Neuronal stem cell (in vitro differentiated cells): ENCODE measurements at places on chromosomes 12 and 14.

DNA sequence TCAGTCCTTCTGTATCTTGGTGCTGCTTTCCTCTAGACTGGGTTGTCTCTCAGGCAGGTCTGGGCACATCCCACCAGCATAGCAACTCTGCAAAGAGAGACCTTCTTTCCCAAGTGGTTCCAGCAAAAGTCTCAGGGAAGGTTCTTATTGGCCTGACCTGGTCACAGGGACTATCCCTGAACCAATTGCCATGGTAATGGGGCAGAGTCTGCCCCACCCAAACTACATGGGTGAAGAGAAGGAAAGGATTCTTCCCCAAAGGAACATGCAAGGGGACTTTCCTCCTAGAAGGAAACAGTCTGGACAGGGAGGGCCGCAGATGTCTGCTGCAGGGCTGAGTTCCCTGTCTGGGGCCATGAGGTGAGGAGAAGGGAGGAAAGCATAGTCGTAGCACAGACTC, 122.2 kb upstream of the NCOR2 start:
- peaks cover 12% of the 10 kb centered on the region for H3K4me1 ChIP-seq
- H3K36me3 ChIP-seq, result no peaks in the 10 kb centered on the region
- no peak for DNase-seq
- H3K27me3 ChIP-seq, result no peaks in the 10 kb centered on the region
- H3K4me3 ChIP-seq, result no peak overlapping the region

DNA sequence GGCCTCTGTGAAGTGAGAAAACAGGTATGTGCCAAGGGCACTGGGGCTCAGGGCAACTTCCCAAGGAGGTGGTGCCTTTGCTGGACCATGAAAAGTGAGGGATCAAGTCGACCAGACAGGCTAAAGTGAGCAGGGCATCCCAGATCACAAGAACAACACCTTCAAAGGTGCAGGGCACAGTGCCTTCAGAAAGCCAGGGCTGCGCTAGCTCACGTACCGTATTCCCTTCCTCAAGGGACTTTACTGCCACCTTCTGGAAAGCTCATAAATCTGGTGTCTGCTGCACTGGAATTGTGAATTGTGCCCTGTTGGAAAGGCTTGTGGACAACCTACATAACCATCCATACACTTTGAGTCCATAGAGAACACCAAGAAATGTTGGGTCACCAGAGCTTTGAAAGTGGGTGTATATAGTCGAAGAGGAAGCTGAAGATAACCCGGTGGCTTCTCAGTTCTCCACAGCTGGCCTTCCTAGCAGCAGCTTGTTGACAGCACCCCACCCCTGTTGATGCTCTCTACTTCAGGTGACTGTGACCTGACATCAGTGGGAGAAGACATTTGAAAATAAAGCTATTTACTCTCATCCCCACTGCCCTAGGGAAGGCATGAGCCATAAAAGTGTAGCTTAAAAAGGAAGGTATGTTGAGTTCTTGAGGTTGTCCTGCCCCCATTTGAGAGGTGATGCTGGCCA, 24.5 kb downstream of the FIGNL2 start:
- no peak overlapping the region for H3K27ac ChIP-seq
- DNase-seq, result no peak
- no peaks in the 10 kb centered on the region for H3K27me3 ChIP-seq
- H3K4me3 ChIP-seq, result no peak overlapping the region

DNA sequence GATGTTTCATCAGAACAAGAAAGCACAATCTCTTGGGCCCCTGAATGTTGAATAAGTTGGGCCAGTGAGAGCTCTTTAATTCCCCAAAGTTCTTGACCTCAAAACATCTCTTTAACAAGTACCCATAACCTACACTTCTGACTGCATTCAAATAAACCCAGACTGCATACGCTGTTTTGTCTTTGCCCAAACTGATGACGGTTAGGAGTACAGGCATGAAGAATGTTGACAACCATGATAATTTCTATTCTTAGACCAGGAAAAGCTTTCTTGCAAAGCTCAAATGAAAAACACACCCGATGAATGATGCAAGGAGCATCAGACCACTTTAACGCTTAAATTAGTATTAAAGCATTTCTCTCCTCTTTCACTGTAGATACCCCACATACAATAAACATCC, 11.7 kb upstream of the RAB3IP start:
- no peak overlapping the region for H3K4me3 ChIP-seq
- no peaks in the 10 kb centered on the region for H3K27me3 ChIP-seq
- H3K36me3 ChIP-seq, result no peaks in the 10 kb centered on the region
- H3K27ac ChIP-seq, result no peak overlapping the region
- DNase-seq, result no peak

DNA sequence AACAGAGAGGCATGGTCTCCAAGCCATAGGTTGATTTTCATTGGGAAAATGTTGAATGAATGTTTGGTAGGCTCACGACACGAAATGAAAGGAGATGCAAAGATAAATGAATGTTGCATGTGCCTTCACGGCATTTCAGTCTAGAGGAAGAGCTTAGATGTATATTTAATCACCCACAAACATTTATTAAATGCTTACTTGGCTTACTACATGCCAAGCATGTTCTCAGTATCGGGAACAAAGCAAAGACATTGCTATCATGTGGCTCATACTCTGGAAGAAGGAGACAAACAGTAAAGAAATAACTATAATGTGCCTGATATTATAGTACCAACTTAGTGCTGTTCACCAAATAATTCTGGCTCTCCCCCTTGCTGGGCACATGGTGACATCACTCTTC, 133.5 kb downstream of the LLPH start:
- no peaks in the 10 kb centered on the region for H3K27me3 ChIP-seq
- no peaks in the 10 kb centered on the region for H3K36me3 ChIP-seq
- H3K27ac ChIP-seq, result no peak overlapping the region
- no peak for DNase-seq
- H3K4me1 ChIP-seq, result no peaks in the 10 kb centered on the region

DNA sequence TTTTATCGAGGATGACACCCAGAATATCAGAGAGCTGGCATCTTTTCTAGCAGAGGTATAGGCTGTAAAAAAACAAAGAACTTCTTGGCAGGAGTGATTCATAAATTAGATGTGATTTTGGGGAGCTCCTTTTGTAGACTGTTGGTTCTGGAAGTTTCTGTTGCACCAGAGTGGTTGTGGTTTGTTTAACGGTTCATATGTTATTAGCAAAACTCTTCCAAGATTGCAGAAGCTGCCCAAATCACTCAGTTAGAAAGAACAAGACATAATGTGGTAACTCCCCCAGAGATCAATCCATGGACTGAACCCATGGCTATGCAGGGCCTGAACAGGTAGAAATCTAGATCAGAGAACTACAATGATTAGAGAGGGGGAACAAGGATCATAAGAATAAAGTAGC, 6.7 kb upstream of the RNASE10 start:
- H3K4me3 ChIP-seq, result no peak overlapping the region
- H3K36me3 ChIP-seq, result no peaks in the 10 kb centered on the region
- no peak for DNase-seq
- no peaks in the 10 kb centered on the region for H3K4me1 ChIP-seq
- no peak overlapping the region for H3K27ac ChIP-seq

GRCh38 chr12:11981121-11981733, 89.5 kb upstream of the BCL2L14 start:
- no peaks in the 10 kb centered on the region for H3K36me3 ChIP-seq
- DNase-seq, result no peak
- H3K4me1 ChIP-seq, result no peaks in the 10 kb centered on the region
- H3K27me3 ChIP-seq, result no peaks in the 10 kb centered on the region

- H3K4me3 ChIP-seq, result no peak overlapping the region
- no peaks in the 10 kb centered on the region for H3K4me1 ChIP-seq
- no peak for DNase-seq
Measured at GRCh38 chr12:115325858-115326257, 641.9 kb upstream of the TBX3 start.

GRCh38 chr14:34424488-34424887, 37.6 kb downstream of the SPTSSA start:
- H3K4me1 ChIP-seq, result no peaks in the 10 kb centered on the region
- no peak for DNase-seq
- no peak overlapping the region for H3K4me3 ChIP-seq
- H3K27ac ChIP-seq, result no peak overlapping the region

- no peaks in the 10 kb centered on the region for H3K36me3 ChIP-seq
Measured at GRCh38 chr14:42299692-42300091, 693.0 kb downstream of the LRFN5 start.

DNA sequence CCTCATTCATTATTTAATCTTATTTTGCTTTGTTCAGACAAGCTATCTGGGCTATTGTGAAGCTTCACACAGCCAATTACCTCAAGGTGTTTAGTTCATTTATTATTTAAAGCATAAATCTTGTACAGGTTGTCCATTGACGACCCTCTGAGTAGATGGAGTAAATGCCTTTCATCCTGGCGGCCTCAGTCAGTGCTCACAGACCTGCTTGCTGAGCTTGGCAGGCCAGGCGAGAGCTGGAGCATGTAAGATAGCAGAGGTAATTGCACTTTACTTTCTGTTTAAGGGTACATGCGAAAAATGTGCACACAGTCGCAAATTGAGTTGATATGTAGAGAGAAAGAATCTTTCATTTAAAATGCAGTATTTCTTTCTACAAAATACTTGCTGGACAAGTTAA, 224.4 kb downstream of the NPAS3 start:
- H3K27me3 ChIP-seq, result no peaks in the 10 kb centered on the region
- no peak for DNase-seq
- no peak overlapping the region for H3K27ac ChIP-seq
- H3K4me3 ChIP-seq, result no peak overlapping the region

DNA sequence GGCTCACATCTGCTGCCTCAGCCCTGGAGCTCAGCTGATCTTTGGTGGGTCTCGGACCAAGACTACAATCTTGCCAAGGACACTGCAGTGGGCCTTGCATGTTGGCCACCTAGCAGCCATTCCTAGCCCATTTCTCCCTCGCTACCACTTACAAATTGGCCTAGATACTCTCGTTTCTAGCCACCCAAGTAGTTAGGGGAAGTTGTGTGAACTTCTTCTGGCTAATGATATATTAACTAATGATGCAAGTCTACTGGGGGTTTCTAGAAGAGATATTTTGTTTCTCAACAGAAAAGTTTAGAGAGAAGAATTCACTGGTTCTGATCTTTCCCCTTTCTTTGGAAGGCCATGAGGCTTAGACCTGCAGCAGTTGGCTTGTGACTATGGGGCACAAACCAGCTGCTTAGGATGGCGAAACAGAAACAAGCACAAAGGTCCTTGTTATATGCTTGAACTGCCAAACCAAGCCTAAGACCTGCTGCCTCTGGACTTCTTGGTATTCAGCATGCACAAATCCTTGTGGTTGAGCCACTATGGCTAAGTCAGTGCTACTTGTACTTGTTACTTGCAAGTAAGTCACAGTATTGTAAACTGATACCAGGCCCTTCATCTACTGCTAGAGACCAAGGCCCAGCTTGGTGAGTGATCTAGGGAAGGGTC, 30.5 kb upstream of the GPATCH2L start:
- peaks cover 3% of the 10 kb centered on the region for H3K4me1 ChIP-seq
- no peaks in the 10 kb centered on the region for H3K36me3 ChIP-seq
- H3K4me3 ChIP-seq, result no peak overlapping the region

GRCh38 chr14:50631408-50631821, 36.7 kb downstream of the SAV1 start:
- H3K4me3 ChIP-seq, result no peak overlapping the region
- no peaks in the 10 kb centered on the region for H3K4me1 ChIP-seq
- no peaks in the 10 kb centered on the region for H3K27me3 ChIP-seq

DNA sequence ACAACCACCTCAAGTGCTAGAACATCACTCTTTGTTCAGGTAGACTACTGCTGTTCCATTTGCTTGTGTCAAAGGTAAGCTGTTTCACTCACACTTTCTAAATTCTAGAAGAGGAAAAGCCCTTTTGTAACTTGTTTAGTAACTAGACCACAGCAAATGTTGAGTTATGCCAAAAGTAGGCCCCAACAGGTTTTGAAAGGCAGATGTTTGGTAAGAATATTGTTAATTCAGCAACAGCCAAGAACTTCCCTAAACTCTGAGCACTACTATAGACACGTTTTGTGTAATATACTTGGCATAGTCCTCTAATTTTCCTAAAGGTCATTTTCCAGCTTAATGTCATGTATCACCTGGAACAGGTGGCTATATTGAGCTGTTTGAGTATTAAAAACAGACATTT, 79.0 kb downstream of the DCAF5 start:
- no peaks in the 10 kb centered on the region for H3K27me3 ChIP-seq
- no peak overlapping the region for H3K27ac ChIP-seq
- H3K4me3 ChIP-seq, result no peak overlapping the region
- H3K4me1 ChIP-seq, result peaks cover 2% of the 10 kb centered on the region

- no peak overlapping the region for H3K27ac ChIP-seq
- no peaks in the 10 kb centered on the region for H3K27me3 ChIP-seq
- H3K4me1 ChIP-seq, result peaks cover 12% of the 10 kb centered on the region
- no peak overlapping the region for H3K4me3 ChIP-seq
- no peaks in the 10 kb centered on the region for H3K36me3 ChIP-seq
Measured at GRCh38 chr12:13211859-13212664, 15.5 kb downstream of the EMP1 start.

DNA sequence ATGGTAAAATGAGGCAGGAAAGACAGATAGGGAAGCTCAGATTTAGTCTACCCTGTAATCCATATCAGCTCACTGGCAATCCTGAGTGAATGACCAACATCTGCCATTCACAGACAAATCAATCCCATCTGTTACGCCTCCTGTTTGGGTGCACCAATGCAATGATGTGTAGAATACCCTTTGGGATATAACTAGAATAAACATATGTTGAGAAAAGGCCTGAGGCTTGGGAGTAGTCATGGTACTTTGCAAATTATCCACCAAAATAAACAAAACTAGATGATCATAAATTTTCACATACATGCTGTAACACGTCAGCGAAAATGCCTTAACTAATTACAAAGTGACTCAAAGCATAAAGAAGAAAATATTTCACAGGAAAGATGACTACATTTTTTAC, 78.8 kb downstream of the KCNC2 start:
- no peak overlapping the region for H3K4me3 ChIP-seq
- H3K4me1 ChIP-seq, result no peaks in the 10 kb centered on the region
- no peak overlapping the region for H3K27ac ChIP-seq
- no peak for DNase-seq
- no peaks in the 10 kb centered on the region for H3K27me3 ChIP-seq

- DNase-seq, result no peak
- H3K4me1 ChIP-seq, result no peaks in the 10 kb centered on the region
- H3K27ac ChIP-seq, result no peak overlapping the region
Measured at GRCh38 chr14:67031920-67032774, 157.1 kb upstream of the GARIN2 start.

DNA sequence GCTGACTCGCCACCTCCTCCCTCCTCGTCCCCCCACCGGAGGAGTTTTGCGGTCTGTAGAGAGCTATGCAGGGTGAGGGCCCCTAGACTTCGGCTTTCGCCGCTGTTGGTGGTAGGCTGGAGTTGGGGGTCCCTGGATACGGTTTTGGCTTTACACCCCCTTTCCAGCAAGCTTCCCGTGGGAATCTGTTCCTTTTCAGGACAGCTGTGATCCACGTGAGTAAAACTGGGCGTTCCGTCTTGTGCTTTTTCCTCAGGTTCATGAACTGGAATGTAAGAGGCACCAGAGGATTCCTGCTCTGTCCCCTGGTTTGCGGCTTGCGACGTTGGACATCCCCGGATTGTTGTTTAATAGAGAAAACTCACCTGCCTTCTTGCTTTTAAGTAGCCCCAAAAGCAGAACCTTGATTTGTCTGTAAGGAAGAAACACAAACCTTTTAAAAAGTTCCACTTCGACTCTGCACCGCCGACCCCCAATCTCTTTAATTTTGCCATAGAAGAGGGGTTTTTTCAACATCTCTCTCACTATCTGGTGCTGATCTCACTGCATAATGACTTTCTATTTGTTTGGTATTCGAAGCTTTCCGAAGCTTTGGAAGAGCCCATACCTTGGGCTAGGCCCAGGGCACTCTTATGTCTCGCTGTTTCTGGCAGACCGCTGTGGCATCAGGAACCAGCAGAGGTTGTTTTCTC, 490 bp downstream of the PRORP start:
- H3K36me3 ChIP-seq, result peaks cover 34% of the 10 kb centered on the region
- H3K4me1 ChIP-seq, result peaks cover 1% of the 10 kb centered on the region
- peak overlapping the region; percentile 89 for H3K4me3 ChIP-seq
- peak overlapping the region; percentile 89 for H3K27ac ChIP-seq

- H3K27me3 ChIP-seq, result no peaks in the 10 kb centered on the region
- DNase-seq, result peak; percentile 86
- no peaks in the 10 kb centered on the region for H3K36me3 ChIP-seq
- no peak within 1 kb of the TSS for H3K4me3 ChIP-seq
Measured at GRCh38 chr12:71938728-71939385, at the start of gene TPH2. Gene TPH2, plus strand, starts transcription at chr12:71938845. Its CDS starts 142 bp downstream, at chr12:71938987.
